ENCODE measurements at places on chromosomes 6 and 20.

DNA sequence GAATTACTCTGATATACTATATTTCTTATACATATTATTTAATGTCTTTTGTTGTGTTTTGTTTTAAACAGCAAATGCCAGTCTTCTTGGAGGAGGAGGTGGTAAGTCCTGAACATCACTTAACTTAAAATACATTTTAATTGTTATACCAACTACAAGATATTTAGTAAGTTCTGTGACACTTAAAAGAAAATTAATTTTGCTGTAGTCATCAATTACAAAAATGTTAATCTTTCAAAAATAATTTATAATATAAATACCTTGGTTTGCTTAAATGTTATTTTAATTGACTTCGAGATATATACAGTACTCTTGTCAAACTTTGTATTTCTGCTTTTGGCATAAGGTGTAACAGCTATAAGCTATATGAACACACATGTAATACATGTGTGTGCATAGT, 156.0 kb upstream of the FLRT3 start:
- DNase-seq, result no peak

GRCh38 chr6:159978291-159979135, 9.6 kb downstream of the IGF2R start:
- DNase-seq, result peak; percentile 43

DNA sequence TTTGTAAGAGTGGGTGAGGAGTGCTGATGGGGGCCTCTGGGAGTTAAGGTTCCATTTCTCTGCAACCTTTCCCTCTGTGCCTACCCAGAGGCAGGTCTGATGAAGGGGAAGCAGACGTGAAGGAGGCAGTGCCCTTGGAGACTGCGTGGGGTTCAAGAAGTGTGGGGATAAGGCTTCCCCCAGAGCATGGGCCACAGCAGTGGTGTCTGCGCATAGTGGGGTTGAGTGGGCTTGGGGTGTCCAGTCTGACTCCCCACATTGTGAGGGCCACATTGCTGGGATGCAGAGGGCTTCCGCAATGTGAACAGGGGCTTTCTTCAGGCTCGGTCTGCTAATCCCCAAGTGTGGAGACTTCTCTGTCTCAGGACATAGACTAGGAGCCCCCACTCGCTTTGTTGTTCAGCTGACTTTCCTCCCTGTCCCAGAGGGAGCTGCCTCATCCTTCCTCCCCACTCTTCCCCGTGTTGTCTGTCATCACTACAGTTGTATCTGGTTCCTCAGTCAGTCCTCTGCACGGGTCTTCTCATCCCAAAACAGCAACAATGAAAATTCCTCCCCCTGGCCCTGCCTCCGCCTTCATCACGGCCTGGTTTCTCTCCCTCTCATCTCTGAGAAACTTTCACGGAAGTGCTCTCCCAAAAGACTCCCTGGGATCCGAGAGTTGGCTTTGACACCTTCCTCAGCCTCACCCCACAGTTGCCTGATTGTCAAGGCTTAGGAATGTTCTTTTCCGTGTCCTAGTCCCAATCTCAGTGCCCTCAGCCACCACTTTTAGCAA, 2.8 kb downstream of the EBF4 start:
- DNase-seq, result no peak

DNA sequence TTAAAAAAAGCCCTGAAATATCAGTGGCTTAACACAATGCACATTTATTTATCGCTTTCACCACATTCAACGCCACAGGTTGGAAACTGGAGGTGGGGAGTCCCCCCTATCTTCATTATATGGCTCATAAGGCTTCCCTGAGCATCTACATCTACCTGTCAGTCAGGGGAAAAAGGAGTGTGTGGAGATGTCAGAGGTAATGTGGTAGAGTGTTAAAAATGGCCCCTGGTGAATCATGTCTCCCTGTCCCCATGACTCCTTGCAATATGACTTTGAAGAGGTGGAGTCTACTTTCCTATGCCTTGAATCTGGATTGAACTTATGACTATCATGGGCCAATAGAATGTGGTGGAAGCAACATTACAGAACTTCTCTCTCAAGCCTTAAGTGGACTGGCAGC, 65.5 kb upstream of the BTBD3 start:
- DNase-seq, result no peak

DNA sequence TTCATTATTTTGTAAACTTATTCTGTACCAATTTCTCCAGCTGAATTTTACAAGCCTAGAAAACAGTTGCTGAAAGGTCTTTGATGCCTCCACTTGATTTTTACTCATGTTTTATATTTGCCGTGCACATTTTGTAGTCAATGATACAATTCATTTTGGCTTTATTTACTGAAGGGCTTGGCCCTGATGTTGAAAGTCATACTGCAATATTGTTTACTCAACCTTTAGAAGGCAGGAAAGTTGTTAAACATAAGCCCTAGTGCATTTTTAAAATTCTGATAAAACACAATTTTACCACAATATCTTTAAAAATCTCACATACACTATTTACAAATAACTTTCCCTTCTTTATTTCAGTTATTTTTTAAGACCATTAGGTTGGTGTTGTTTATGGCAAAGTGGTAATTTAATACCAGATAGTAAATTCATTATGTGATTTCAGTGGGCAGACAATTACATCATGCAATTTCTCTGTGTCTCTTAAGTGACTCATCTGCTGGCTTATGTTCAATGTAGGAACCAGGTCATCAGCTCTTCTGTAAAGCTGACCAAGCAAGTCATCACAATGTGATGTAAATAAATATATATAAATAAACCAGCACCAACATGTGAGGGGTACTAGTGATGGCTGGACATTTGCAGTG, 121.1 kb upstream of the SLC35B3 start:
- peak; percentile 80 for DNase-seq

GRCh38 chr20:37728635-37728983, 34.8 kb downstream of the CTNNBL1 start:
- DNase-seq, result no peak

- DNase-seq, result no peak
Observed at GRCh38 chr6:53244958-53245357, 96.3 kb upstream of the GCM1 start.

GRCh38 chr6:91659891-91660290, 1073.0 kb upstream of the MAP3K7 start:
- DNase-seq, result no peak

DNA sequence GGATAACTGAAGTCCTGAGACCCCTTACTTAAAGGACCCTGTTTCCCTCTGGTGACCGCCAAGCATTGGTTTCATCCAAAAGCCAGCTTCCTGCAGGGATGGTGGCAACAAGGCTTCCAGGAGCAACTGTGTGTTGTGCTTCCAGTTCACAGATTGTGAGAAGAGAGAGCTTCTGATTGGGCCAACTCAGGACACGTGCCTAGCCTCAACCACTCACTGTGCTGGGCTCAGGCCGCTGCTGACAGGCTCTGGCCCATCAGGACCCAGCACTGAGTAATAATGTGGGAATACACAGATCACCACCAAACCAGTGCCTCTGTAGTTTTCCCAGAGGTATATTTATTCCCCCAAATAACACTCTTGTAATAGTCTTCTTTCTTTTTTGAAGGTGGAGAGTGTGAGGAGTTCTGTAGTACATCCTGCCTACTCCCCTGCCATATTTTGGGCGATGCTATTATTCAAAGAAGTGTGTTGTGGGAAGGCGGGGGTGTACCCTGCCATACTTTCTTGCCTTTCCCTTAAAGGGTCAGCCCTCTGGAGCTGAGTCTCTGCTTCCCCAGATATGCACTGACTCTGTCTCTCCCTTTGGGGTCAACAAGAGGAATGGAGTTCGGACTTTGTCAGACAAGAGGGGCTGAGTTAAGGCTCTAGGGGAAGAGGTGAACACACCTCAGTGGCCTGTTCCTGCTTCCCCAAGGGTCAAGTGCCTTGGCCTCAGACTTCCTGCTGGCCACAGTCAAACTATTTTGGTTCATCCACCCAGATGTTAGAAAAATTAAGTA, 23.2 kb downstream of the PPP1R16B start:
- DNase-seq, result no peak

- no peak for DNase-seq
Observed at GRCh38 chr6:99093456-99094190, 145.9 kb upstream of the FBXL4 start.

DNA sequence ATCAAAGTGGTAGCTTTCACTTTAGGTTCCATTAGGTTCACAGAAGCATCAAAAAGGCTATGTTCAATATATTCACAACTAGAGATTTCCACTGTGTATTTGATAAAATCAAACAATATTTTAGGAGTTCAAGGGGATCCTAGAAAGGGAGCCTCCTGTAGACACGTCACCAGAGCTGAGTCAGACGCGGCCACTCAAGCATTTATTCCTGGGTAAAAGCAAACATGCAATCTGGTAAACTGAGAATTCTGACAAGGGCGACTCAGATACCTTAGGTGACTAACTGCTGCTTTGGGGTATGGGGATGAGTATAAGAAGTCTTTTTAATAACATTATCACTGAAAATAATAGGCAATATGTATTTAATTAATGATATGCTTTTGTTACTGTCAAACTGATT, 118.7 kb upstream of the HMGN3 start:
- DNase-seq, result no peak

DNA sequence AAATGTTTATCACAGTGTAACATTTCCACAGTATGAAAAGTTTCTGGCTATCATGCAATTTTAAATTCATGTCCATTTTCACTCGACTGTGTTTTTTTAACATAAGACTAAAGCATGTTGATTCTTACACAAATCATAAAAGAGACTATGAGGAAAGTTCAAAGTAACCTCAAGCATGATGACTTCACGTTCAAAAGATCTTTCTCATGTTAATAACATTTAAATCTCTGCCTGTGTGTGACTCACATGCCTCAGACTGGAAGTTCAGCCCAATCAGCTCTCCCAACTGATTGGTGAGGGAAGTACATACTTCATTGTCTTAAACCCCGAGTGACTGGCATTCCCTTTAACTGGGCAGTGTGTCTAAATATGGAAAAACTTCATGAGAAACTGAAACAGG, 37.4 kb downstream of the ATXN1 start:
- DNase-seq, result peak; percentile 90

- no peak for DNase-seq
Observed at GRCh38 chr6:151357758-151358436, 33.5 kb downstream of the ZBTB2 start.

GRCh38 chr6:42929821-42930360, 611 bp downstream of the CNPY3 start:
- DNase-seq, result no peak

GRCh38 chr6:111800821-111801220, 72.4 kb downstream of the FYN start:
- no peak for DNase-seq

DNA sequence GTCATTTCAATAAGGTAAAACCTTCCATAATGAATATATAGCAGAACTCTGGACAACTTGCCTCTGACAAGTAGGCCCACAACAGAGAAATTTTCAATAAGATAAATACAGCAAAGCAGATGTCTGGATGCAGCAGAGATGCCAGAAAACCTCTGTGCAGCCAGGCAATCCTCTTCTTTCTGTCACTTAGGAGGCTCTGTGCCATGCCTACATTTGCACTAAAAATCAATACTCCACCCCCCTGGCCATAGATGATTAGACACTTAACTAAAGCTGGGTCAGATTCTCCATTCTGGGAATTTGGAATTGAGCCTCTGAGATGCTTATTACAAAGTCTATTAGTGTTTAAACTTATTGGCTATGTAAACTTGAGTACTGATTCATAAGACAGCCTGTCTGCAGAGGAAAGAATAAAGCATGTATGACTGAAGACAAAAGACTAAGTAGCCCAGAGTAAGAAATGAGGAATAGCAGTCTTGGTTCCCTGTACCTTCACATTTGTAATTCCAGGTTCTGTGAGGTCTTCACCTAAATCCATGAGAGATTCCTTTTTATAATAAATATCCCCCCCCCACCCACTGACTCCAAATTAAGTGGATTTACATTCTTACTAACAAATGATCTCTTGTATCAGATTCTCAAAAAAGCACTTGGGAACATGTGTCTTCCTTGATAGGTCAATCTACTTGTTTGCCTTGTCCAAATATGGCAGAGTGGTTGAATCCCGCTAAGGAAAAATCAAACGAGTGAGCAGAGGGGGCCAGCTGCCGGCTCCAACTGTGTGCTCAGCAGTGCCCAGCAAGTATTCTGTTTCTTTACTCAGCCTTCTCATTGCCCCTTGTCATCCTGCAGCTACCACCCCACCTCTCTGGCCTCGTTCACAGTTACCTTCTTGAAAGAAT, 20.4 kb downstream of the MAN1A1 start:
- DNase-seq, result no peak

DNA sequence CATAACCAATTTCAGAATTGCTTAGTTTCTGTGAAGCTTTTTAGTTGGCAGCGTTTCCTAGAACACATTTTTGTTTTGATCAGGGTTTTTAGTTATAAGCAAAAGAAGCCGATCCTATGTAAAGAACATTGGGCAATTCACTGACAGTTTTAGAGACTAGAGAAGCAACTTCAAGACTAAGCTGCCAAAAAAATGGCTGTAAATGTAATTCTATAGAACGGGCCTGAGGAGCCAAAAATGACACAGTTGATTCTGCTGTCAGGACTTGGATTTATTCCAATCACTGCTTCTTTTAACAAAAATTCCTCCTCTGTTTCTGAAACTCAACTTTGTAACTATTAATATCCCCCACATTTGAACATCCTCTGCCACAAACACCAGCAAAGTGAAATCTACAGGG, 236.0 kb upstream of the EYS start:
- DNase-seq, result no peak

- no peak for DNase-seq
Observed at GRCh38 chr6:4162370-4162769, 27.0 kb upstream of the ECI2 start.

- no peak for DNase-seq
Observed at GRCh38 chr20:39717936-39718335, 755.8 kb downstream of the DHX35 start.

GRCh38 chr20:46651091-46651962, at the start of gene SLC13A3:
TSS of gene SLC13A3 (minus strand) at chr20:46651459. CDS start at chr20:46651421, 38 bp downstream.
- no peak for DNase-seq

- no peak for DNase-seq
Observed at GRCh38 chr6:28580475-28580874, 54.8 kb downstream of the GPX5 start.

DNA sequence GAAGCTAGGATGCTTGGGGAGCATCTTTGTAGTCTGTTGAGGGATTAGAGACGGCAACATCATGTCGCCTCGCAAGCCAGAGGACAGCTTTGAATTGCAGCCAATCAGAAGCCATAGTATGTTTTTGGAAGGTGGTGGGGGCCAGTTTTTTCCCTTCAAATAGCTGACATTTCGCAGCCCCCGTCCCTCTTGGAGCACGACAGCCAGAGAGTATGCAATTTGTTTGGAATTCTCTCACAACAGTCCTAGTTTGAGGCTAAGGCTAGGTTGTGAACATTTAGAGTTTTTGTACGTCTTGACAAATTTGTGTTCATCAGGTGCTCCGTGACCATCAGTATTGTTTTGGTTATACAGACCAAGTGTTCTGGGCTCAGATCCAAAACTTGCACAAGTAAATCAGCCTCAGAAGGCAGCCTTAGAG, 83.3 kb downstream of the PLCB1 start:
- DNase-seq, result no peak

GRCh38 chr6:43793875-43794242, 23.8 kb downstream of the VEGFA start:
- no peak for DNase-seq

DNA sequence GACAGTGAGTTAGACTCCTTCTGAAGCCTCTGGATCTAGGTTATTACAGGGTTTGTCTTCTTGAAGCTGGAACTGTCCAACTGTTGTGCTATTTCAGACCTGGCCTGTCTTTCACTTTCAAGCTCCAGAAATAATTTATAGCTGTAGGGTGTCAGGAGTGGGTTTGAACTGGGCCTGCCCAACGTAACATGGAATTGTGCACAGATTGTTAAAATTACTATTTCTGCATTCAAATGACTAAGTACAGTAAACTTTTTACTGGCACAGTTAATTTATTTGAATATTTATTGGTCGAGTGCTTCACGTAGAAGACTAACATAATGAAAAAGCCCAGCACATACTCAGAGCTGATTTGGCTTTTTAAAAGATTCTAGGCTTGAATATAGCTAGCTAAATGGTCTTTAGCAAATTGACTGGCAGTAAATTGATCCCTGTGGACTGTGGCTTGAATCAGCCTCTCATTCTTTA, 74.3 kb downstream of the ARID1B start:
- DNase-seq, result no peak

Data from SW480 (cell line).